COR-L47 (cell line): ENCODE measurements at places on chromosomes 6 and 20.

GRCh38 chr6:47743744-47744143 lies 38.1 kb upstream of the OPN5 start:
- no peak for DNase-seq

DNA sequence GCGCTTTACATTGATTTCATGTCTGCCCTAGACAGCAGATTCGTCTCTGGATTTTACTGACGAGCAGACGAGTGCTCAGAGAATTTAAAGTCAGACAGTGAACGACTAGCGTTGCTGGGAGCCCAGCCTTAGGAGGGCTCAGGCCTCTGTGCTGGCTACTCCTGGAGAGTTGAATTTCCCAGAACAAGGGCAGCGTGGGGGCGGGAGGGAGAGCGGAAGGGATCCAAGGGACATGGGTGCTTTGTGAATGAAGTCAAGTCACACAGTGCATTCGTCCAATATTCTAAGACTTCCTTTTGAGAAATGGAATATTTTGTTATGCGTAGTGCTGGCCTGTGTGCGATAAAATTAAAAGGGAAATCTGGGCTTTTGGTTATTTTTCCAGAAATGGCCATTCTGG lies 126.5 kb downstream of the MYLK4 start:
- DNase-seq, result no peak

GRCh38 chr20:41738604-41739206 lies 120.5 kb upstream of the CHD6 start:
- DNase-seq, result peak; percentile 58

GRCh38 chr6:11162262-11162661 lies 50.7 kb upstream of the ERVFRD-1 start:
- no peak for DNase-seq

GRCh38 chr6:95266537-95267258 lies 310.6 kb upstream of the MANEA start:
- no peak for DNase-seq

DNA sequence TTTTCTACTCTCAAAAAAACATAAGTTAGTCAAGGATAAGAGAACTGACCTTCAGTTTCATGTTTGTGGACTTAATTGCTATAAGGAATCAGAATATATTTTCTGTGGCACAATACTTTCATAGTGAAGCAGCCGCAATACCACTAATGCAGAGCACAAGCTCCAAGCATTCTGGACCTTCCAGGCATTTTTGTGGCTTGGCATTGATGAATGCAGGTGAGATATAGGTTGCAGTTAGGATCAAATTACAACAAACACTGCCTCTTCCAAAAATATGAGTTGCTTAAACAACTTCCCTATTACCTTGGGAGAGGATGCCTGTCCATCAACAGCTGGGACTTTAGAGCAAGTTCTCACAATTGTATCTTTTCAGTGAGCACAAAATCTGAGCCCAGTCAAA lies 162.8 kb upstream of the RSPO3 start:
- no peak for DNase-seq

GRCh38 chr20:15619341-15619740 lies 953.9 kb downstream of the KIF16B start:
- no peak for DNase-seq

GRCh38 chr20:33443006-33443511 lies 504 bp downstream of the SNTA1 start:
- no peak for DNase-seq

- DNase-seq, result no peak
Measured at GRCh38 chr6:20186981-20187380, 25.3 kb downstream of the MBOAT1 start.

- DNase-seq, result no peak
Measured at GRCh38 chr6:72151742-72152141, 265.4 kb downstream of the RIMS1 start.

- peak; percentile 52 for DNase-seq
Measured at GRCh38 chr20:13995841-13996240, 525 bp downstream of the MACROD2 start.

GRCh38 chr20:32991792-32992641 lies 12.2 kb downstream of the SUN5 start:
- DNase-seq, result no peak

DNA sequence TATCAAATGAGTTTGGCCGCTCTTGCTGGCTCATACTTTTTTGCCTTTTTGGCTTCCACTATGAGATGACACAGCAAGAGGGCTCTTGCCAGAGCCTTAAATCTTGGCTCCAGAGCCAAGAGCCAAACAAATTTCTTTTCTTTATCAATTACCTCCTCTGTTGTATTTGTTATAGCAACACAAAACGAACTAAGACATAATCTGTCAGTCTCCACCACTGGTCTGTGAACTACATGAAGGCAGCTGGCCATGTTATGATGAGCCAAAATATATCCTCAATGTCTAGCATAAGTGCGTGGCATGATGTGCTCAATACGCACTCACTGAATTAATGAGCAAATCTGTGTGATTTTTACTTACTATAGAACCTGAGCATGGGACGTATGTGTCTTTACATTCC lies 220.0 kb upstream of the ZNF217 start:
- no peak for DNase-seq

DNA sequence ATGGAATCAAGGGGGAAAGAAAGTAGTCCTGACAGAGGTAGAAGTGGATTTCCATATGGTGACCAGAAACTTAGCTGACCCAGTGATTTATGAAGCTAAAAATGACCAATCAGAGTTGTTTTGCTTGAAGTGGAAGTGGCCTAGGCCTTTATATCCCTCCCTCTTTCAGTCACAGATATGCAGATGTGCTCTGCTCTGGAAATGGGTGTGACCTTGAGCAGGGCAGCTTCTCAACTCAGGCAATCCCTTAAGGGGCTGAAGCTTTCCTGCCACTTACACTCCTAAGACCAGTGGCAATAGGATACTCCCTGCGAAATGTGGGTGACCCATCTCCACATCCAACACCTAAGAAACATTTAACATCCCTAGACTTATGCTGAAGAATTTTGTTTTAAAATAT lies 256.6 kb downstream of the EYS start:
- DNase-seq, result no peak

GRCh38 chr6:122930252-122931180 lies 65.5 kb upstream of the CLVS2 start:
- no peak for DNase-seq

- no peak for DNase-seq
Measured at GRCh38 chr6:47934023-47934422, 152.2 kb downstream of the OPN5 start.

- no peak for DNase-seq
Measured at GRCh38 chr6:24329451-24329850, 28.4 kb downstream of the DCDC2 start.

DNA sequence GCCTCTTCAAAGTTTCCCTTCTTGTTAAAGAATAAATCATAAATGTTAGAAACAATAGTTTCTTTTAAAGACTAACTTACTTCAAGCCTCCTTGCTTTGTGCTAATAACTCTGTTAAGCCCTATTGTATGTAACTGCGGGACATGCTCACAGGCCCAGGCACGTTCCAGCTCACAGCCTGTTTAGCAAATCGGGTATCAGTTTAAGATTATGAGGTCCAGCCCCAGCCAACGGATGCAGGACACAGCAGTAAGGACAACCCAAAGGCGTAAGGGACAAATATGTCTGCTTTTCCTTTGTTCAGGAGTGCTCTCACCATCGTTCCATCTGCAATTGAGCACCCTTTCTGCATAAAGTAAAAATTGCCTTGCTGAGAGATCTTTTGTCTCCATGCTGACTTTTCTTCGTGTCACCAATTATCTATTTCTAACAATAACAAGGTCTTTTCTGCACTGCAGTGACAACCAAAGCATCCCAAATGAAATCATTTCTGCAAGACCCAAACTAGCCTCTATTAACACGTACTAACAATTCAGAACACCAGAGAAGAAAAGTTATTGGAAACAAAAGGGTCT lies 1.4 kb downstream of the C6orf52 start:
- no peak for DNase-seq

DNA sequence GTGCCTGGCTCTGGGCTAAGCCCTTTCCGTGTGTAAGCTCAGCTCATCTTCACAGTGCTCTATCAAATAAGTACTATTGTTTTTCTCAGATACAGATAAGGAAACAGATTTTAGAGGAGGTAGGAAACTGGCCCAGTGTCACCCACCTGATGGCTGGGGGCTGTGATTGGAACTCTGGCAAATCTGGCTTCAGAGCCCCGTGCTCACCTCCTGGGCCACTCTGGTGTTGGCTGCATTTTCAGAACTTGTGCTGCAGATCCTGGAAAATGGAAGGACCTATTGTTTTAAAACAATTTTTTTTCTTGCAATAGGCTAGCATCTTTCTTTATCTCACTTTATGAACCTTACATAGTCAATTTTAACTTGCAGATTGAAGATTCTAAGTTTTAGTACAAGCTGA lies 5.7 kb downstream of the STX16 start:
- no peak for DNase-seq

DNA sequence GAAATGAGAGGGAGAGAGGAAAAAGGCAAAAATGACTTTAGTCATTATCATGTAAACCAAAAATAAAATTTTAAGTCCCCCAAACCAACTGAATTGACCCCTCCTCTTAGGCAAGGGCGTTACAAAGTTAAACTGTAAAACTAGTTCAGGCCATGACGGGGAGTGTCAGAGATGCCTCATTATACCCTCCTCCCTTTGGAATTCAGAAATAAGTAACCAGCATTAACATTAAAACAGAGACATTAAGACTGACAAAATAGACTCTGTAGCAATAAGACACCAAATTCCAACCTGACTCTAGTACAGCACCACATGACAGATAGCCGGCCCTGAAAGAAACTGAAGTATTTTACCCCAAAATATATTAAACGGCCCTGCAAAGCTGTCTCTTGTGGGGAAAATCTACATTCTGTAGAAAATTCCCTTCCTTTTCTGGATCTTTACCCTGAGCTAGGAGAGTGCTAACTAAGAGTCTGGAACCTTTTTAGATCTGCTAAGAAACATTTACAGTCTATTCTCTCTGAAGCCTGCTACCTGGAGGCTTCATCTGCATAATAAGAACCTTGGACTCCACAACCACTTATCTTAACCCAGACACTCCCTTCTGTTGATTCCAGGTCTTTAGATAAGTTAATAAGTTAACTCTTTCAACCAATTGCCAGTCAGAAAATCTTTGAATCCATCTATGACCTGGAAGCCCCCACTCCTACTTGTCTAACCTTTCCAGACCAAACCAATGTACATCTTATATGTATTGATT lies 150.7 kb downstream of the PKHD1 start:
- no peak for DNase-seq

DNA sequence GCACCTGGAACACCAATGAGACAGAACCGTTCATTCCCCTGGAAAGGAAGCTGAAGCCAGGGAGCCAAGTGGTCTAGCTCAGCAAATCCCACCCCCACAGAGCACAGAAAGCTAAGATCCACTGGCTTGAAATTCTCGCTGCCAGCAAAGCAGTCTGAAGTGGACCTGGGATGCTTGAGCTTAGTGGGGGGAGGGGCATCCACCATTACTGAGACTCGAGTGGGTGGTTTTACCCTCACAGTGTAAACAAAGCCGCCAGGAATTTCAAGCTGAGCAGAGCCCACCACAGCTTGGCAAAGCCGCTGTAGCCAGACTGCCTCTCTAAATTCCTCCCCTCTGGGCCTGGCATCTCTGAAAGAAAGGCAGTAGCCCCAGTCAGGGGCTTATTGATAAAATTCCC lies 53.1 kb downstream of the KIF16B start:
- DNase-seq, result no peak

DNA sequence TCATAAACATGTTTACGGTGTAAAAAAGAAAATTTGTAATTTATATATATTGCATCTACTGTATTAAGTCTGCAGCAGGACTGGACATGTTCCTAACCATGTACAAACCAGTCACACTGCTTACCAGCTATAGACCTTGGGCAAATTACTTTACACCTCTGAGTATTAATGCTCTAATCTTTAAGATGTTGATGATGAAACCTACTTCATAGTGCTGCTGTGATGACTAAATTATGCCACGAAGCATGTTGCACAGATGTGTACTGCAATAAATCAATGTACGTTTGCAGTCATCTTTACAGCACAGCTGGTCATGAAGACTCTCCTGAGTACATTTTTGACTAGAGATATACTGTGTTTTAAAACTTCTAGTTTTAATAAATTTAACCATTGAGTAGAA lies 42.6 kb downstream of the PRKN start:
- DNase-seq, result no peak

- peak; percentile 98 for DNase-seq
Measured at GRCh38 chr20:62704341-62704948, 4.2 kb upstream of the NTSR1 start.

GRCh38 chr6:34352305-34352937 lies 40.0 kb downstream of the NUDT3 start:
- no peak for DNase-seq

DNA sequence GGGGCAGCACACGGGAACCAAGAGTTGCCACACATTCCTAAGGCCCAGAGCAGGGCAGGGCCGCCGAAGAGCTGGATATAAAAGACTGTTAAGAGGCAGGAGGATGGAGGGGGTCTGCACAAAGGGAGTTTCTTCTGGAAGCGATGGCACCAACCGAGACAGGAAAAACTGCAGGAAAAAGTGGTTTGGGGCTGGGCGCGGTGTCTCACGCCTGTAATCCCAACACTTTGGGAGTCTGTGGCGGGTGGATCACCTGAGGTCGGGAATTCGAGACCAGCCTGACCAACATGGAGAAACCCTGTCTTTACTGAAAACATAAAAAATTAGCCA lies 41.8 kb downstream of the SSR1 start:
- DNase-seq, result no peak

DNA sequence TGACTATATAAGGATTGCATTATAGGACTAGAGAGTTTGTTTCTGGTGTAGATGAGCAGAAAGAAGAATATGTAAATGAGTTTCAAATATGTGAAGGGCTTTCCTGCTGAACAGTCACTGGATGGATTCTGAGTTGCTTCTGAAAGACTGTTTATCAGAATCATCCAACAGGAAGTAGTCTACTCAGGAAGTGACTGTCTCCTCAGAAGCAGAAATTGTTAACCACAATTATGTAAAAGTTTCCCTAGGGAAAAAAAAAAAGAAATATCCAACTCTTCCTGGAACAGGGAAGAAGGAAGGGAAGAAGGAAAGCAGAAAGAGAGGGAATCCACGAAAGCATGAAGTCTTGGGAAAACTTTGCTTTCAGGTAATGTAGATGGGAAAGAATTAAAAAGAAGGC lies 138.9 kb downstream of the TENT5A start:
- no peak for DNase-seq

DNA sequence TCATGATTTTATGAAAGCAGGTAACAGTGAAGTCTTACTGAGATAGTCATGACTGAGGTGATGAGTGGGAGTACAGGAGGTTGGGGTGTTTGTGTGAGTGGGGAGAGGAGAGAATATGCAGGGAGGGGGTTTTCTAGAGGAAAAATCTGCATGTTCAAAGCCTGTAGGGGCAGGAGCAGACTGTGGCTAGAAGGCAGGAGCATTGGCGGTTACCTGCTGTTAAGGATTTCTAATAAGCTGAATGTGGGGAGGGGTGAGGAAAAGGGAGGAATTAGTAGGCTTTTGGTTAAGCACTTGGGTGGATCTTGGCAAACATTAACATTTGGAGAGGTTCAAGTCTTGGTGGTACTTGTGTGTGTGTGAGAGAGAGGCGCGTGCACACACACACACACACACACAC lies 70.8 kb downstream of the EYA4 start:
- DNase-seq, result no peak

DNA sequence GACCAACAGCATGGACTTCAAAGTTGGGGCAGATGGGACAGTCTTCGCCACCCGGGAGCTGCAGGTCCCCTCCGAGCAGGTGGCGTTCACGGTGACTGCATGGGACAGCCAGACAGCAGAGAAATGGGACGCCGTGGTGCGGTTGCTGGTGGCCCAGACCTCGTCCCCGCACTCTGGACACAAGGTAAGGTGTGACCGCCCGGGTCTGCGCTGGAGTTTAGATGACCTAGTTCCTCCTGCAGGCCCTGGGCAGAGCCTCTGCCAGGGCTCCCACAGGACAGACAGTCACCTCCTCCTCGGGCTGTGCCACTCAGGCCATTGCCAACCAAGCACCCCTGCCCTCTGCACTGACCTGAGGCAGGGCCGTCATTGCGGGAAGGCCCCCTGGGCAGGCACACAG lies 322.1 kb downstream of the TAF4 start:
- DNase-seq, result no peak
